ENCODE measurements at places on chromosomes 3 and 15.

GRCh38 chr3:187369089-187369447, 883 bp downstream of the RTP4 start:
- DNase-seq, result no peak

DNA sequence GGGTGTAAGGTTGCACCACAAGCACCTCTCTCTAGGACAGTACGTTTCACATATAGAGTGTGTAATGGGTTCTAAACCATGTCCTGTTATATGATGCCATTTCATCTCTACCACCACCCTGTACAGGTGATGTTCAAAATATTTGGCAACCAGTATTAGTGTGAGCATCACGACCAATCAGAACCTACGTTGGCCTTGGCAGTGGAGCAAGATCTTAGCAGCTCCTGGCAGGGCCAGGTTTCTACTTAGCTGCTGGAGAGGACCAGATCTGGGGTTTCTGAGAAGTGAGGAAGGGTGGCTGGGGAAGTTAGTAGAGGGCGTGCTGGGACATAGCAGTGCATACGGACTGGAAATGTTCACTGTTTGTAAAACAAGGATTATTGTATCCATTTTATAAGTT, 23.1 kb upstream of the MITF start:
- DNase-seq, result no peak

GRCh38 chr3:52679811-52680210, 5.9 kb downstream of the PBRM1 start:
- DNase-seq, result no peak

DNA sequence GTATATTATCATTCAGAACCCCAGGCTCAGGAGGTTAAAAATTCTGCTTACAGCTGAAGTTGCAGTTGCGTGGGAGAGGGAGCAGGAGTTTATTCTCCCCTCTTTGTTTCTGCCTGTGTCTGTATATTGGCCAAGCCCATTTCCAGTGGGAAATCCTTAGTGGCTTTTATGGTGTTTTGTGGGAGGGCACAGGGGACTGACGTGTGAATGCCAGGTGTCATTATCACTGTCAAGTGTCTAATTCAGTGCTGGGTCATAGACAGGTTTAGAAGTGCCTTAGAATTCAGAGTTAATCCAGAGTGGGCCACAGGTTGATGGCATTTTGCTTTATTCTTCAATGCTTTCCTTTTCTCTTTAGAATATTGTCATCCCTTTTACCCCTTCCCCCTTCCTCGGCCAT, 33.4 kb downstream of the SLCO3A1 start:
- DNase-seq, result no peak

DNA sequence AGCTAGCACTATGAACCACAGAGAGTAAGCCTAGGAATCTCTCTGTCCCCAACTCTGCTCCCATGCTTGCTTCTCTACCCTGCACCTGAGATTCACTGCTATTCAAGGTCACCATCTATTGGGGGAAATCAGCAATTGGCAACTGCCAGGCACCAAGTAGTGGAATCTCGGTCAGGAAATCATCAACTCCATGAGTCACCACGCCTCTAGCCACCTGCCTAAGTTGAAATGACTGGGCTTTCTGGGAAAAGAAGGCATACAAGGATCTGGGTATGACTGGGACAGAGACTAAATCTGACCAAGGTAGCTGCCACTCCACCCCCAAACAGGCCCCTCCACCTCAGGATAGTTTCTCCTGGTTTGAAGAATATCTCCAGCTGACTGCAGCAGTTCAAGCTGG, 464.1 kb upstream of the CBLB start:
- DNase-seq, result no peak

GRCh38 chr3:71723452-71724170, 1.6 kb downstream of the EIF4E3 start:
- DNase-seq, result no peak

GRCh38 chr3:72633534-72633933, 214.7 kb downstream of the SHQ1 start:
- DNase-seq, result no peak

DNA sequence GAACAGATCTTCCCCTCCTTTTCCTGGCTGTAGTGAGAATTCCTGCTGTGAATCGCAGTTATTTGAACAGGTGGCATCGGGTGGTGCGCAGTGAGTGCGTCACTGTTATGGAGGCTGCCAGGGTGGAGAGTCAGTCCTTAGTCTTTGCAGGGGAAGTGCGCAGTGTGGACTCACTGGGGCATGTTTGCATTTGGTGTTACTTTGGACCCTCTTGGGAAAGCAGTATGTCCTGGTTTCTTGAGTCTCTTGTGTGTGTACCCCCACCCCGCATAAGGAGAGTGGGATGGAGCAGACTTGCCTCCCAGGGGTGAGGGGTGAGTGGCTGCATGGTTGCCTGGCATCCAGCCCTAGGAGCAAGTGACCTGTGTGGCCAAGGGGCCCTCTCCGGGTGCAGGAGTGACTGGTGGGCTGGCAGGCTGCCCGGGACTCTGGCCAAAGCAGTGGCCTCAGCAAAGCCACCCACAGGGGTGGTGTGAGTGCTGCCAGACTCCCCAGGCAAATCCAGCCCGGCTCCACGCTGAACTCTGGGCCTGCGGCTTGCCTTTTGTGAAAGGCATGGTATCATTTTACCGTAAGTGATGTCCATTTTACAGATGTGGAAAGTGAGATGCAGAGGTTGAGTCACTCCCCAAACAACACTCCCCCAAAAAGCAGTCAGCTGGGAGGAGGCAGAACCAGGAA, 46.4 kb downstream of the DNASE1L3 start:
- no peak for DNase-seq

- no peak for DNase-seq
These were observed 67.5 kb downstream of the RPL22L1 start for GRCh38 chr3:170802164-170803151.

DNA sequence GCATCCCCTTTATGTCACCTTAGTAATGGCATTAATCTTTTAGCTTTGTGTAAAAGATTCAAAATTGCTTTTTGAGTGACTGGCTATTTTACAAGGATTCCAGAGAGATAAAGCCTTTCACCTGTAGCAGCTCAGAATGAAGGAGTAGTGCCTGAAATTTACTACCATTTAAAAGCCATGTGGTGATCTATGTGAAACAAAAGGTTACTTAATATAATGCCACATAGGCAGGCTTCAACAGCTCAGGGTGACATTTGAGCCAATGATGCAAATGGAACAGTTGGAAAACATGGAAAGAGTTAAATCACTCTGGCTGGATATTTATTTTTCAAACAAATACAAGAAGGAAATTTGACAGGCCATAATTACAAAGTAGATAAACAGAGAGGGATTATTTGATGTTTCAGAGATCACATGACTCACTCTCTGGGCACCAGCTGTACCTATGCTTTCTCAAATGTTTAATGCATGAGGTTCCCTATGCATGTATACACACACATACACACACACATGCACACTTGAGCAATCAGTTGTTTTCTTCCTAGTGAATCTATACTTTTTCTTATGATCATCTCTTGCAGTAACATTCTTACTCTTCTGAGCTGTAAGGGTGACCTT, 171.5 kb downstream of the ZMAT3 start:
- no peak for DNase-seq

- DNase-seq, result peak; percentile 10
These were observed 59.1 kb upstream of the IQSEC1 start for GRCh38 chr3:13132281-13132680.
